Naive B cell (primary cell): ENCODE measurements at places on chromosomes 5 and 9.

DNA sequence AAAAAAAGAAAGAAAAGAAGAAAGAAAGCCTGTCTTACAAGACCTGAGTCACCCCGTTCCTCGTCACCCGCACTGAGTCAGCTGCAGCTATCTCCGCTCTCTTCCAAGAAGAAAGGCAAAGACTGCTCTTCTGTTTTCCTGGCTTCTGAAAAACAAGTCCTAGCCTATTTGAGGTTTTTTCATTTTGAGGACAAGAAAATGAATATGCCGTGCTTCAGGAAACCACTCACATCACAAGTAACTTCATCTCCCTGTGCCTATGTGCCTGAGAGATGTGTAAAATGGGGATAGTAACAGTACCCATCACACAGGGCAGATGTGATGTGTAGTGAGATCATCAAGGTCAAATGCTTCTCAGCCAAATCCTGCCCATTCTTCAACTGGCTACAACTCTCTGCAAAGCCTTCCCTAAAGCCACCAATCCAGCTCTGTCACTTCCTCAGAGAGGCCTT lies 78.4 kb downstream of the GLDC start:
- no peak for DNase-seq

GRCh38 chr5:136123236-136123768 lies 9.3 kb upstream of the SMAD5 start:
- no peak for DNase-seq

DNA sequence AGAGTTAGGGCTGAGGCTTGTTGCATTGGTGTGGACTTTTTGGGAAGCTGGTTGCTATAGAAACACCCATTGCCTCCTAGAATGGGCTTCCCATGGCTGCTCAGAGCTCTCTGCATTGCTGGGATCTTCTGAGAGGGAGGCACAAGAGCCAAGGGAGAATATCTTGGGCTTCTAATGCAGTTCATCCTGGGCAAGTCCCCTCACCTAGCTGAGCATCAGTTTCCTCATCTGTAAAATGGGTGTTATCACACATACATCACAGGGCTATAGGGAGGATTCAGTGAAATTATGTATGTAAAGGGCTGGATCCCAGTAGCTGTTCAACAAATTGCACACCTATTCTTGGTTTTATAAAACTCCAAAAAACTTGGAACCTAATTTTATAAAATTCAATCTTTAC lies 106.1 kb upstream of the ALDH1B1 start:
- no peak for DNase-seq

GRCh38 chr5:59798862-59799667 lies 94.5 kb downstream of the PDE4D start:
- DNase-seq = peak; percentile 62

DNA sequence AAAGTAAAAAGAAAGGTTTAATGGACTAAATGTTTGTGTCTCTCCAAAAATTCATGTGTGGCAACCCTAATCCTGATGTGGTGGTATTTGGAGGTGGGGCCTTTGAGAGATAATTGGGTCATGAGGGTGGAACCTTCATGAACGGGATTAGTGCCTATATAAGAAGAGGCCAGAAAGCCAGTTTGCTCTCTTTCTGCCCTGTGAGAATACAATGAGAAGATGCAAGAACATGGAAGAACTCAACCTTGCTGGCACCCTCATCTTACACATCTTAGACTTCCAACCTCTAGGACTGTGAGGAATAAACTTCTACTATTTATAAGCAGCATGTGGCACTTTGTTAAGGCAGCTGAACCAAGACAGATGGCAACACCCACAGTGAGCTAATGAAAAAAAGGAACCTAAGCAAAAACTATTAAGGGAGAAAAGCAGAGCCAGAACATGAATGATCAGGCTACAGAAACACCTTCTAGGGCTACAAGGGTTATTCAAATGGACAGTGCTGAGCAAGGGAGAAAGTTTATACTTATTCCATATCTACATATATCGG lies 159.5 kb downstream of the PLK2 start:
- no peak for DNase-seq

DNA sequence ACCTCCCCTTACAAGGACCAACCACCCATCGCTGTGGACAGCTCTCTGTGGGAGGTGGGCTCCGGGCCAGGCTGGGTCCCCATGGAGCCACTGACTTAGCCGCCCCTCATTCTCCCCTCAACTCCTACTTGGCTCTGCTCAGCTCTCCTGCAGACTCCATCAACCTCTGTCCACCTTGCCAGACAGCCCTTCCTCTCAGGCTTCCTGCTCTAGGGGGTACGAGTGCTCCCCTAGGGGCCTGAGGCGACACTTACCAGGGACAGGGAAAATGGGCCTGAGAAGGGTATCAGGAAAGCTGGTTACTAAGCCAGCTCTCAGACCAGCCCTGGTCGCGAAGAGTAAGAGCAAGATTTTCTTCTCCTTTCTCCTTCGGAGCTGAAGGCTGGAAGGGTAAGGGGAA lies 43.9 kb downstream of the SHB start:
- no peak for DNase-seq

- no peak for DNase-seq
These were observed 169.8 kb upstream of the KCNN2 start for GRCh38 chr5:114192108-114192507.
